ENCODE measurements at places on chromosomes 7 and 10.

- DNase-seq, result no peak
These were observed 176.1 kb downstream of the SGMS1 start for GRCh38 chr10:50447691-50448090.

GRCh38 chr7:138127996-138128395 lies 51.7 kb downstream of the AKR1D1 start:
- no peak for DNase-seq

- DNase-seq, result no peak
These were observed 41.8 kb upstream of the PPIF start for GRCh38 chr10:79305515-79305914.

- DNase-seq, result peak; percentile 77
These were observed 3.2 kb upstream of the CREB5 start for GRCh38 chr7:28408960-28409715.

DNA sequence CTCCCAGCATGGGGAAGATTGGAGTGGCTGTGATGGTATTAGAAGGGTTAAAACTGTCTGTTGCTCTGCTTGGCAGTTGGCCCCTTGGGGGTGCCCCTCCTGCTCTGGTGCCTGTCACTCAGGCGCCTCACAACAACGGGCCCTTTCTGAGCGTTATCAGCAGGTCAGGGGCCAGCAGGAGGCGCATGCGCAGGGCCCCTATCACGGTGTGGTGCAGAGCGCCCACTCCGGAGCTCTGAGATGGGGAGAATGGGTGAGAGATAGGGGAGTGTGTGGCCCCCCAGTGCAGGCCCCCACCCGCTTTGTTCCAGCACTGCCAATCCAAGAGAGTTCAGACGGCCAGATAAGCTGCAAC lies 24.8 kb downstream of the GBX1 start:
- no peak for DNase-seq

- no peak for DNase-seq
These were observed 143.1 kb upstream of the FGFR2 start for GRCh38 chr10:121741248-121741792.

DNA sequence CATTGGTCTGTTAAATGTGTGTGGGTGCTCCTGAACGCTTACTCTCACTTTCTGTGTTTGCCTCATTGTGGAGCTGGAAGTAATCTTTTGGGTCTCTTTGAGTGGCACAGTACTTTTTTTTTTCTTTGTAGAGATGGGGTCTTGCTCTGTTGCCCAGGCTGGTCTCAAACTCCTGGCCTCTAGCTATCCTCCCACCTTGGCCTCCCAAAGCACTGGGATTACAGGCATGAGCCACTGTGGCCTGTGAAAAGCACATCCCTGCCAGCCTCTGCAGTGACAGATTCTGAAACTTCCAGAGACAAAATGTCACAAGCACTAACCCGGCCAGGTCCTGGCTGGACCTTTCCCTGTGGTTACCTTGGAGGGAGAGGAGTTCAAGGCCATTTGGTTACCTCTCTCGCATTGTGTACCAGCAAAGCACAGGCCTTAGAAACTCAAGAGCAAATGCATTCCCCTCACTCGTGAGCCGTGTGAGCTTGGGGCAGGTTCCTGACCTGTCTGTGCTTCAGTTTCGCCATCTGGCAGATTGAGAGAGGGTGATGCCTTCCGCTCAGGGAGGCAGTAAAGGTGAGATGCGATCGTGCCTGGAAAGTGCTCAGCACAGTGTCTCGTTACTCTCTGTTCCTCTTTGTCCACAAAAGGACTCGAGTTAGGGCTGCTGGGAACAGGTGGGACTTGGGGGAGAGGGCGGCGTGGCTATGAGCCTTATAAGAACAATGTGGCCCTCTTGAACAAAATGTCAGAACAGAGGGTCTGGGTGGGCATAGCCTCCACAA lies 72.6 kb upstream of the SEPHS1 start:
- no peak for DNase-seq

GRCh38 chr10:29056729-29057128 lies 232.1 kb upstream of the LYZL1 start:
- no peak for DNase-seq

DNA sequence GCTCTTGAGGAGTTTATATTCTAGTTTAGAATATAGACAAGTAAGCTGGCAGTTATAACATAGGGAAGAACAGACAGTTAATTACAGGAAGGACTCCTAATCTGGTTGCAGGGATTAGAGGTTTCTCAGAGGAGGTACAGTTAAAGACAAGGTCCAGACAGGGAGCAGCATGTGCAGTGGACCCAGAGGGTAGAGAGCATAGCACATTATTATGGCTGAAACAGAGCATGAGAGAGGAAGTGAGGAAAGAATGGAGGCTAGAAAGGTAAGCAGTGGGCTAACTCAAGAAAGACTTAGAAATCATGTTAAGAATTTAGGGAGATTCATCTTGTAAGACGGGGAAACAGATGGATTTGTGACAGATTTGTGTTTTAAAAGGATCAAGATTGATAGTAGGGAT lies 9.7 kb downstream of the MIOS start:
- no peak for DNase-seq

DNA sequence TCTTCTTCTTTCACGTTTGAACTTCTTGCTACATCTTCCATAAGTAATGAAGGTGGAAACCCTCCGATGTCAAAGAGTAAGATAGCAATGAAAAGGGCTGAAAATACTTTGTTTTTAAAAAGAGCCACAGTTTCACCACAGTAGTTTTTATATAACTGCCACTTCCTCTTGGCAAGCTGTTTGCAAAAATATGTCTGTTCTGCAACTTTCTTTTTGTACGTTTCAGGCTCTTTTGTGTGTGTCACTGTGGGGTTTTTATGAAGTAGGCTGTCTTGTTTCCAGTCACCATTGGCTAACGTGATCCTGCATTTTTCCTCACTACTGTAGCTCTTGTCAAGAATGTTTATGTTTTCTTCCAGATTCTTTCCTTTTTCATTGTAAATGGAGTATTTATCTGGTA lies 55.6 kb downstream of the SLC16A9 start:
- no peak for DNase-seq

- DNase-seq, result peak; percentile 23
These were observed 28.9 kb downstream of the PSAP start for GRCh38 chr10:71821909-71822763.

DNA sequence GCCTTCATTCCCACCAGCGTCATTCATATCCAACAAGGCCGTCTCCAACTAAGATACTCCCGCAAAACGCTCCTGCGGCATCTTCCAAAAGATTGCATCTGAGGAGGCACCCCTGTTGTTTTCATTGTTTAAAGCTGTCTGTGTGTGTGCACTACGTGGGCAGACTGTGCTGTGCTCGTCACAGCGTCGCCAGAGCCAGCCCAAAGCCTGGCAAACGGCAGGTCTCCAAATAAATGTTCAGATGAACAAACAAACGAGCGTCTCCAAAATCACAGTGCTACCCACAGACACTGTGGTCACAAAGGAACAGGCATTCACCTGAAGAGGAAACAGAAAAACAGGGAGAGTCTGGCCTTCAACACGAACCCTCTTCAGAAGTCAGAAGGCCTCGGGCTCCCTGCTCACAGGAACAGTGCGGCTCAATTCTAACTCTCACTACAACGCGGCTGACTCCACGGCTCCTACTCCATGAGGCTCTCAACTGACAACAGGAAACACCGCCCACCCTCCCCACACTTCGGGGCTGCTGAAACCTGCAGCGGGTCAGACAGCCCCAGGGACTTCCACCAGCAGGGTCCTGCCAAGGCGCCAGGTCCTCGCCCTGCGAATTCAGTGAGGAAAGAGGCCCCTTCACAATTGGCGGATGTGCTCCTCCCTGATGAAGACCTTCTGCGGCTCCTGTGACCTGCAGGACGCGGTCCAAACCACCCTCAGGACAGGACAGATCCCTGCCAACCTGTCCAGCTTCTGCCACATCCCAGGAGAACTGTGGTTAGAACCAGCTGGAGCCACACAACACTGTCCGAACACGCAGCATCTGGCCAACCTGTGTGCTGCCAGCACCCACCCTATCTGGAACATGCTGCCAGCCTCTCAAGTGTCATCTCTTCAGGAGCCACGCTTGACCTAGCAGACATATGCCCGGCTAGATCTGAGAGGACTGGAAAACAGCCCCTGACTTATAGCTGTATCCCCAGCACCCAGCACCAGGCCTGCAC lies 36.1 kb downstream of the MAD1L1 start:
- no peak for DNase-seq

DNA sequence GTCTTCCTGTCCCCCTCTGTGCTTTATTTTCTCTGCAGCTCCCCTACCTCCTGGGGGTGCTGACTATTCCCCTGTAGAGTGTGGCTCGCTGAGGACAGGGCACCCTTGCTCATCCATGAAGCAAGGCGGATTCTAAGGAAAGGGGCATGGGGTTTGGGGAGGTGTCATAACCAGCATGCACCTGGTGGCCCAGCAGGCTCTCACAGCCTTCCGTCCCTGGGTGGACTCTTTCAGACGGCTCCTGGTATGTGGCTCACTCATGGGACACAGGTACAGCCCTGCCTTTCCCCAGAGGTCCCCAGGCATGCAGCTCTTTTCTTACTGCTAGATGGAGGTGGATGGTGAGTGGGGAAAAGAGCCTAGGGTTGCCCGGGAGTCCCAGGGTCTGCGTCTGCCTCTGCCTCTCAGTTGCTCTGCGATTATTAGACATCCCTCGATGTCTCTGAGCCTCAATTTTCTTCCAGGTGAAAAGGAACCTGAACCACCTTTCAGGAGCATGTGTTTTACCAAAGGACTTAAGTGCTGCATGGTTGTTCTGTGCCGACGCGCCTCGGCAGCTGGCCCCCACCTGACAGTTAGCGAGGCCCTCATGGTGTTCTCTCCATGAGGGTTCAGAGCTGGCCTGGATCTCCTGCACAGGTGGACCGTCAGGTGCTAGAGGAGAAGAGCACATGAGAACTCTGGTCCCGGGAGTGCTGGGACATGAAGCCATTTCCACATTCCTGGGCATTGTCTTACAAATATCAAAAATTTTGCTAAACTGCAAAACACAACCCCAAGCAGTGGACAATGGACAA lies 172.5 kb upstream of the SHH start:
- DNase-seq, result no peak

GRCh38 chr10:120607016-120607709 lies 150.1 kb downstream of the PLPP4 start:
- DNase-seq, result no peak

DNA sequence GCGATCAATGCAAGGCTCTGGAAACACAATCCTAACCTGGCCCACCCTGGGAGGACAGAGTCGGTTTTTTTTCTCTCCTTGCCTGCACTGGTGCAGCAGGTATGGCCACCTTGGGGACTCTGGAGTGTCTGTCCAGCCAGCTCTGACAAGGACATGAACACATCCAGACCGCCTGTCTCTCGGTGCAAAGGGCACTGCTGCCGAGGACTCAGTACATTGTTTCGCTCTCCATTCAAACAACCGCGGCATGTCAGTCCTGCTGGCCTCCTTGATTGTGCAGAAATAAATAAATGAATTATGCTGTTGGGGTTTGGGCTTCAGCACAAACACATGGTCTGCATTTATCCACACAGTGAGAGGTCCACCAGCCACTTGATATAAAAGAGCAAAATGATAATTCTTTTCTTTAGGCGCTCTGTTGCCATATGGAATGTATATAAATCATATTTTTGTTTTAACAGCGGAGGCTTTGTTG lies 565.2 kb downstream of the KCNMA1 start:
- no peak for DNase-seq

GRCh38 chr10:25641595-25641994 lies 292.4 kb upstream of the MYO3A start:
- no peak for DNase-seq

DNA sequence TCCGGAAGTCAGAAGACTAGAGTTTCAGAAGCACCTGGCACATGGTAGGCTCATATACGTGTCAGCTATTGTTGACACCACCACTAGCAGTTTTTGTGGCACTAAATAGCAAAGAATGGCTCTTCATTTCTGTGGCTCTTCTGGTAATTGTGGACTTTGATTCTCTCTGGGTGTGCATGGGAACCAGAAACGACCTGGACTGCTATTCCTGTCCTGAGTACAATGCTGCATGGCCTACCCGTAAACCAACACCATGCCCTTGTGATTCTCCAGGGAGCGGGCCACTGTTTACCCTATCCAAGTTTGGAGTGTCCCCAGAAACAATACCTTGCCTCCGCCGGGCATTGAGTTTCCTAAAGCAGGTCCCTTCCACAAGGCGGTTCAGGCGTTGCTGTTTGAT lies 162.9 kb upstream of the AOAH start:
- no peak for DNase-seq

GRCh38 chr10:72736176-72736827 lies 44.4 kb downstream of the MCU start:
- DNase-seq, result no peak

DNA sequence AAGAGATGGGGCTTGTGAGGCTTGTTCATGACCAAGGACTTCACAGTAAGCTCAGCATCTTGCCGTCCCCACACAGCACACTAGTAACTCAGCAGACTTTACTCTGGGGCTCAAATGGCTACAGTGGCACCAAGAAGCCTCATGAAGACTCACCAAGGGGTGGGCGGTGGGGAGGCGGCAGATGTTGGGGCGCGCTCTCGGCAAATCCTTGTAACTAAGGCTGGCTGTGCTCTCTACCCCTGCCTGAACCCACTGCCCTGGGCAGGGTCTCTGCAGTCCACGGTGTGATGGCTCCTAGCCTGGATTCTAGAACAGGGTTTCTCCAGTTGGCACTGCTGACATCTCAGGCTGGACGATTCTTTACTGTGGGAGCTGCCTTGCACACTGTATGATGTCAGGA lies 12.4 kb upstream of the SMARCD3 start:
- no peak for DNase-seq

DNA sequence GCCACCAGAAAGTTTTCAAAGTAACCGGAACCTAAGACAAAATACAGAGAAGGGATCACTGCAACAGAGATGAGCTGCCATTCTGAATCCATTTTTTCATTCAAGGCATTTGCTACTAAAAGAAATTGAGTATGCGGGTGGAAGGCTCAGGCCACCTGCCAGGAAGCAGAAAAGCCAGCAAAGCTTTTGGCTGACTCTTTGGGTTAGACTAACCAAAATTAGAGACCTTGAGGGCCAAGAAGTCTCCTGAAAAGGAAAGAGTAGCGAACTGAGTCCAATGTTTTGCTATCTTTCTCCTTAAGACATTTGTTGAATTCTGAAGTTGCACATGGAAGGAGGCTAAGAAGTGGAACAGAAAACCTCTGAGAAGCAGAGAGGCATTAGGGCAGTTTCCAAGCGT lies 79.0 kb downstream of the FAS start:
- DNase-seq, result no peak

DNA sequence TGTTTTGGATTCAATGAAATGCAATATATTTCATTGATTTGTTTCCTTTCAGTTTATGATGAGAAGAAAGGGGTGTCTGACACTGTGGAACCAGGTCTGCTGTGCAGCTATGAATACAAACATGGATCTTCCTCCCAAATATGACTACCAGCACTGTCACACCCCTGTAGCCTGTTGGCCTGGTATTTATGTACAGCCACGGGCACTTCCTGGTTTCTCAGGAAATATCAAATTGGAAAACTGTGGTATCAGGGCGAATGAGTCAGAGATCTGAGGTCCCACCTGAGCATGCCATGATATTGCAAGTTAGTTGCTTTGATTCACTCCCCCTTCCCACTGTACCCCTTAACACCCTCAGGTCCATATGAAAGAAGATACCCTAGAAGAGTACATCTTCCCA lies 87.8 kb downstream of the DNMBP start:
- no peak for DNase-seq

GRCh38 chr7:21361413-21362125 lies 66.3 kb upstream of the SP4 start:
- DNase-seq, result no peak
